ENCODE measurements at places on chromosomes 5 and 9.

DNA sequence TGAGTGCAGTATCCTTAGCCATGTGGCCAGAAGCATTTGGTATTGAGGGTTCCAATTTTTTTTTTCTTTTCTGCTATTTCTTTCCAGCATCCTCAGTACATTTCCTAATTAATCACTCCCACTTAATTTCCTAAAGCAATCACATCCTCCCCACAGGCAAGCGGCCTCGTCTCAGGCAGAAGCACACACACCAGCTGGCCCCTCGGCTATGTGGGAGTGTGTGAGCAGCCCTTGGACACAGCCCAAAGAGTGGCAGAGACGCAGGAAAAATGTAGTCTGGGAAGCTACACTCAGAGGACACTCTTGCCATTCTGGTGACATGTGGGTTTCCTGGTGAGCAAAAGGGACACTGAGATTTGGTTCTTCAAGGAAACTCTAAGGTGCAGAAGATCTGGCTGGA is 20.7 kb downstream of the SLIT3 start:
- no peak for DNase-seq

- DNase-seq, result no peak
Measured at GRCh38 chr5:45799388-45799787, 103.2 kb upstream of the HCN1 start.

- DNase-seq, result no peak
Measured at GRCh38 chr5:110512266-110512665, 214.2 kb downstream of the TMEM232 start.

DNA sequence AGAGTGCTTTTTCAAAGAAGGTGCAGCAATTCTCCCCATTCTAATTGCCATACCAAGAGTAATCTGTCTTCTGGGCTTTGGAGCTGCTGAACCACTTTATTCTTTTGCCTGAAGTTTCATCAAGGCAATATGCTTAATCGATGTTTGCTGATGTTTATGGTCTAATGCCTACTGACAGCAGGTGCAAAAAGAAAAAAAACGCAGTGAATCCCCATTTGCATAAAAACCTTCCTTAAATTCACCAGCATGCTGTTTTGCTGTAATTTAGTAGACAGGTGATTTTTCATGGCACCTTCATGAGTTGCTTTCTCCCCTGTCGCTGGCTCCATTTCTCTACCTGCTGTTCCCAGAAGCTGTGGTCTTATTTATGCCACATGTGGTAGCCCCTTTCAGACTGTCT is 83.1 kb upstream of the MAST4 start:
- DNase-seq, result no peak

GRCh38 chr5:129405222-129405621 is 54.9 kb upstream of the ADAMTS19 start:
- DNase-seq, result no peak

GRCh38 chr9:78422309-78422708 is 125.4 kb downstream of the PSAT1 start:
- DNase-seq, result no peak

GRCh38 chr5:158967541-158967940 is 132.2 kb downstream of the EBF1 start:
- DNase-seq, result no peak

DNA sequence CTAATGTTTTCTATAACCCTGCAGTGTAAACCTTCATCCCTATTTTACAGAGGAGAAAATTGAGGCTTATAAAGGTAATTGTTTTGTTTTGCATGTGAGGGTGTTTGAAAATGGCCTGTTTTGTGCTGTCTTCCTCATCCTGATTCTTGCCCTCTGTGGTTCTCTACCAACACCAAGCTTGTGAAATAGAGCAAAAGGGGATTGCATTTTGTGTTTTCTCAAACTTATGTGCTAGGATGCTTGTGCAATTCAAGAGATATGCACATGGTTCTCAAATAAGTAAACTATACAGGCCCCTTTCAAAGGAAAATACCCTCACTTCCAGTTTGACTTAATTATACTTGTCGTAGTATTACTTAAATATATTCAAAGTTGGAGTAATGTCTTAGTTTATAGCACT is 17.2 kb downstream of the PAM start:
- DNase-seq, result no peak

- DNase-seq, result no peak
Measured at GRCh38 chr5:151900891-151901290, 23.8 kb downstream of the GLRA1 start.

- DNase-seq, result no peak
Measured at GRCh38 chr5:177966009-177966838, 29.8 kb downstream of the PROP1 start.

DNA sequence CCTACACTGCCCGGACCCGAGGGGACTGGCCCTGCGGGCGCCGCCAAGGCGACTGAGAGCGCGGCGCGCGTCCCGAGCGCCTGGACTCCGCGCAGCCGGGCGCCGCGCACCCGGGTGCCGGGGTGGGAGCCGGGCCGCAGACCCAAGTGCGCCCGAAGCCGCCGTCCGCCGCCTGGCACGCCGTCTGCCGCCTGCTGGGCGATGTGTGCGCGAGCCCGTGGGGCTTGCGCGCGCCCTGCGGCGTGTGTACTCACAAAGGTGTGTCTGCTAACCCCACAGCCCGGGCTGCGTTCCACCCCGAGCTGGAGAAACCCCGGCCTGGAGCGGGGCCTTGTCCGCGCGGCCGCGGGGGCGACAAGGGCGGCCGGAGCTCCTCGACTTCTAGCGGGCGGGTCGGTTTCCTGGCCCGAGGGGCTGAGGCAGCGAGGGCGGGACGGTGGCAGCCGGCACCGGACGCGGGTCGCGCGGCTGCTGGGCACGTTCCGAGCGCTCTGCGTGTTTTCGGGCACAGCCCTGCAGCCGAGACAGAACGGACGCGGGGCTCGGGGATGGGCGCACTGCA is 1.1 kb upstream of the ZSWIM6 start:
- peak; percentile 44 for DNase-seq

DNA sequence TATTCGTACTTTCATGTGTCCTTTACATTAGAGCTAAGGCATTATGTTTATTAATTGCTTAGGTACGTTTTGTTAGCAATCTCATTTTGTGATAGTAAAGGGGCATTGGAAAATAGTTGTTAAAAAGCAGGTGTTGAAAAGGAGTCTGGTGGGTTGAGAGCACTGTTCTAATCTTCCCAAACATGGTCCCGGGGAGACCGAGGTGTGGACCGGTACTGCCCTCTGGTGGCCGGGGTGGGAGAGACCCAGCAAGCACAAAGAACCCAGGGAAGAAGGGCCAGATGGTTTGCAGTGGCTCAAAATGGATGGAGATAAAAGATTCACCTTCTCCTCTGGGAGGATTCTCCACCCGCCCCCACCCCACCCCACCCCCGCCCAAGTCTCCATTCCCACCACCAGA is 26.1 kb downstream of the IDNK start:
- peak; percentile 50 for DNase-seq

- DNase-seq, result no peak
Measured at GRCh38 chr5:143341807-143342570, 61.5 kb downstream of the NR3C1 start.

GRCh38 chr5:128350705-128351104 is 187.3 kb downstream of the FBN2 start:
- no peak for DNase-seq

DNA sequence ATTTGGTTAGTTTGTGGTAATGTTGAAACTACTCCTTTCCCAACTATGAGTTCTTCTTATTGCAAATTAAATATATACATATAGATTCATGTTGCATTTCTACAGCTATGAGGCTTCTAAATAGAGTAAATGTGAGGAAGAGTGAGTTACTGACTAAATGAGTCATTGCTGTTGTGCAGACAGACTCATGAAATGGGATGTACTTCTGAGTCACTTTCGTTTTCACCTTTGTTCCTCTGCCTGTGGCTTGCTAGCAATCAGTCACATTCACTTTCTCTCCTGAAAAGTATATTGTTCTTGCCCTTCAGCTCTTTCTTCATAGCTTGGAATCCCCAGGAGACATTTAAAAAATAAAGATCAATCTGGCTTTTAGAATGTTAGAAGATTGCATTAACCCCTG is 295.5 kb upstream of the SMC2 start:
- no peak for DNase-seq

DNA sequence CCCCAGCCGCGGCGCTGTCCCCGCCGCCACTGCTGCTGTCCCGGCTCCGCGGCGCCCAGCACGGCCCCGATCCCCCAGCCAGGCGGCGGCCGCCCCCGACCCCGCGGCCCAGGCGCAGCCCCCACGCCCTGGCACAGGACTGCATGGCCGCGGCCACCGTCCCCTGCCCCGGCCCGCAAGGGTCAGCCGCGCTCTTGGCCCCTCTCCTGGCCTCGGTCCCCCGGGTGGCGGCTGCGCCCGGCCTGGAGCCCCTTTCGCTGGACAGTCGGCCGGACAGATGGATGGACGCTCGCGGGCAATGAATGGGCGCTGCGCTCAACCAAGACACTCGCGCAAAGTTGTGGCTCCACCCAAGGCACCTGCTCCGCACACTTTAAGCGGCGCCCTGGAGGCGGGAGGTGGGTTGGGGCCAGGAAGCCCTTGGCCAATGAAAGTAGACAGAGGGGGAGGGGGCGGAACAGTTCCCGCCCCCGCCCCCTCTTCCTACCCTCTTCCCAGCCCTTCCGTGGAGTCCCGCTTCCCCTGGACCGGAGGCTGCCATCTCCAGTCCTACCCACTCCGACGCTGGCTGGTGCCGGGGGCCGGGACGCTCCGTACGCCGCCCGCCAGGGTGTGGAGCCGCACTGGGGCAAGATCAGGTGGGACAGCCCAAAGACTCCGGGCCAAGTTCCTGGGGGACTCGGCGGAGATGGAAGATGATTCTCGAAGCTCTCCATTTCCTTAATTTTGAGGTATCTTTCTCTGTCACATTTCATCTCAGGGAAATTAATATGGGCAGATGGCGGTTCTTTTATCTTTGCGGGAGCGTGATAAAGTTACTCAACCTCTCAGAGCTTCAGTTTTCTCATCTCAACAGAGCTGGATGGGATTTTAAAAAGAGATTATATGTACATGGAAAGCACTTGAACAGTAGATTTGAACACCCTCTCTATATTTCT is at the start of gene GLDC:
Gene GLDC (minus strand): TSS at position 375 of the 938 bp plus-strand sequence. CDS start 230 bp downstream, at position 145.
- DNase-seq, result peak; percentile 90

DNA sequence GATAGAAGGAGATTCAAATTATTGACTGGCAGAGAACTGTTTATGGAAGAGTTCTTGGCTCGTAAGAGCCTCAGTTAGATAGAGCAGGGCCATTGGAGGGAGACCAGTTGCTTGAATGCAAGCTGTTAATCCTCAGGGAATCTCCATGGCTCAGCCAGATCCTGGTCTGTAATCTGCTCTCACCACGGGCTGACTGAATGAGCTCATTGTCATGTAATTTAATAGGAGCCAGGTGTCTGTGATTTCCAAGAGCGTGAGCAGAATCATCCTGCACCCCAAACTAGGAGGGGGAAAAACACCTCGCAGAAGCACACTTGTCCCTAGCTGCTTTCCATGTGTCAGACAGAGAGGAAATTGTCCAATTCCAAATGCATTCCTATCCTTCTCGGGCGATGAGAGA is 19.1 kb upstream of the KCNMB1 start:
- no peak for DNase-seq

GRCh38 chr5:126415789-126416188 is 7.4 kb upstream of the GRAMD2B start:
- no peak for DNase-seq

DNA sequence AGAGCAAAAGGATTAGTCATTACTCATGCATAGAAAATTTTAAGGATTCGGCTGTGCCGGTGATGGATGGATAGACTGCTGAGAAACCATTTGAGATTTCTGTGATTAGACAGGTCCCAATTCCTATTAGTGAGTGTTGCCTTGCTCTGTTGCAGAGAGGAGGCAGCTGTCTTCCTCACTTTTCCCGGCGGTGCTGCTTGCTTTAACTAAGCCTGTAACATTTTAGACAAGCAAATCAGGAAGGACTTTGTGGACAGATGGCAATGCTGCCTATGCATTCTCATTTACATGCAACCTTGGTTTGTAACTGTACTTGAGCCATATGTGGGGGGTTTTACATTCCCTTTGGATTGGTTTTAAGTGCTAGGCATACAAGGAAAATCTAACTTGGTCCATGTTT is 1176.3 kb downstream of the CDH18 start:
- no peak for DNase-seq

DNA sequence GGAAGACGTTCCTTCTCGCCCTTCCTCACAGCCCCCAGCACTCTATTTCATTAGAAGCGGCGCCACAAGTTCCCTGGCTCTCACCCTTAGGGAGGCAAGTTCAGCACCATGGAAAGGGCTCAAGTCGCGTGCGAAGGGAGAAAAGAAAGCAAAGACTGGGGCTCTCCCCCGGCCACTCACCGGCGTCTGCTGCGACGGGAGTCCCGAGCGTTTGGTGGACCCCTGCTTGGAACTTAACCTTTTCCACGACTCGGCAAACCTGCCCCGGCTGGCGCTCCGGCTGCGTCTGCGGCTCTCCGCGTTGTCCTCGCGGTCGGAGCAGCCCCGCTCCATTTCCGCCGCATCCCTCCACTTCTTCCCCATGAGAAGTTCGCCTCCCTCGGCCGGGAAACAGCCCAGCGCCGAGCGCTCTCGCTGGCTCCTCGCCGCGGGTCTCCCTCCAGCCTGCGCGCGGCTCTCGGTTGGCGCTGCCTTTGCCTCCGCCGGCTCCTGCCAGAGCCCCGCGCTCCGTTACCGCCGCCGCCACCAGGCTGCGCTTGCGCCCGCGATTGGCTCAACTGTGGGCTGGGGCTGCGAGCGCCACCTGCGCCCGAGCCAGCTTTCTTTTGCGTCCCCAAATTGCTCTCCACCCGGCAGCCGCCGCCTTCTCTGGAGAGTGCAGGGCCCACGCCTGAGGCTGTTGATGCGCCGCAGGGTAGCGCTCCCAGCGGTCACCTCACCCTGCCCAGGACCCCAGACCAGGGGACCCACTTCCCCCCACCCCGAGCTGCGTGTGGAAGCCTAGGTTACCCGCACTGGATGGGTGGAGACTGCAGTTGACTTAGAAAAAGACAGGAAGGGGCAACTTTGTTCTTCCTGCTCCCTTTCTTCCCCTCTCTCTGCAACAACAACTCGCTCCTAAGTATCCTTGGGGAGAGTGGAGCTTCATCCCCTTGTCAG is 321.6 kb downstream of the CEMIP2 start:
- DNase-seq, result peak; percentile 23

- DNase-seq, result no peak
Measured at GRCh38 chr5:104998572-104998971, 1436.0 kb upstream of the NUDT12 start.

- DNase-seq, result no peak
Measured at GRCh38 chr5:8683496-8683895, 814.5 kb downstream of the MTRR start.

- DNase-seq, result no peak
Measured at GRCh38 chr5:115544043-115544435, 536 bp downstream of the FEM1C start.

Measured in GM12892 (cell line).